ENCODE measurements at places on chromosomes 6 and 20.

DNA sequence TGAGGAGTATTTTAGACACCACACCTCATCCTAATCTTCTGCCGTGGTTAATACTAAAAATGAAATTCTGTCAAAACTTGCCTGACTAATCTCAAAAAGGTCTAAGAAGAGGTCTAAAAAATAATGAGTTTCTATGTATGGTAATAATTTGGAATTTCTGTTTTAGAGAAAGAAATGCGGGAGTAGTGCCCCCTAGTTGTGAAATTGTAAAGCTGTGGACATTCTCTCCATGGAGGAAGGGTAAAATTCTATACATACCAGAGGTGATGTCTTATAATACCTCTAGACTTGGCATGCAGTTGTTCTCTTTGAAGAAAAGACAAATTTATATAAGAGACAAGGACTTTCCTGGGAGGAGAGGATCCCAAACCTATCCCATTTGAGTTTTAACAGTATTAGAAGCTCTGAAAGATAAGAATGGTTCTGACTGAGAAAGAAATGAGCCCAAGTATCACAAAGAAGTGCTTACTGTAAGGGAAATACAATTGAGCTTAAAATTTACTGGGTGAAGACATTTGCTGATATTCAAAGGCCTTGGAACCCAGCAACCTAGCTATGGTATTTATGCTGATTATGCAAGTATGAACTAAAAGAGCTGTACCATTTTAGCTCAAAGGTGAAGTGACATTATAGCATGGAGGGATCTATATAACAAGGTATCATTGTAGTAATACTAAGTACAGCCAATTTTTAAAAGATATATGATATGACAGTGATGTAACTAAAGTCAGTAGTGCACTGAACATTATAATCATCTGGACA is 5.1 kb upstream of the EPHA7 start:
- DNase-seq, result no peak

DNA sequence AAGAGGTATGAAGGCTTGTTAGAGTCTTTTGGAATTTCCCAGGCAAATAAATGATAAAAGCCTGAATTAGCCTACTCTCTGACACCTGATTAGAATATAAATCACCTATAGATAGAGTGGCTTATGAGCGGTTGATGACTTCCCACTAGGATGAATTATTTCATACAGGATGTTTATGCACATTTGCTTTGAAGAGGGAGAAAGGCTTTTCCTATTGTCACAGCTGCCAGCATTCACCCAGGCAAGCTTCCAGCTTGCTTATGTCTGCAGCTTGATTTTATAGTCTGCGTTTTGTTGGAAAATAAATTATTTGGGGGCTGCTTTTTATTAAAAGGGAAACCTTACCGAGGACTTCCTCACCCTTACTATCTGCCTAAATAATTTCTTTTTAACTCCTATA is 51.3 kb upstream of the EIF2S2 start:
- no peak for DNase-seq

GRCh38 chr20:38838326-38838725 is 32.8 kb downstream of the PPP1R16B start:
- no peak for DNase-seq

DNA sequence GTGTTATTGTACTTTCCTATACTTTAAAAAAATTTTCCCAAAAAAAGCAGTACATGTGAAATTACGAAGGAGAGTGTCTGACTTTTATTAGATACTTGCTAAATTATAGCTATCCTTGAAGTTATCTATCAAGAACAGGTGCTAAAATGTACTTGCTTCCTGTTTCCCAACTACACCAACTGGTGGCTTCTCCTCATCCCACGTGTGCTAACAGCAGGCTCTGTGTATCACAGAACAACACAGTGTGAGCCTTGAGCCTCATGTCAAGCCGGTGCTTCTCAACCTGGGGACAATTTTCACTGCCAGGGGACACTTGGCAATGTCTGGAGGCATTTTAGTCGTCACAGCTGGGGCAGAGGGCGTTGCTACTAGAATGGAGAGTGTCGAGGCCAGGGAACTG is 36.2 kb upstream of the CDYL start:
- no peak for DNase-seq

DNA sequence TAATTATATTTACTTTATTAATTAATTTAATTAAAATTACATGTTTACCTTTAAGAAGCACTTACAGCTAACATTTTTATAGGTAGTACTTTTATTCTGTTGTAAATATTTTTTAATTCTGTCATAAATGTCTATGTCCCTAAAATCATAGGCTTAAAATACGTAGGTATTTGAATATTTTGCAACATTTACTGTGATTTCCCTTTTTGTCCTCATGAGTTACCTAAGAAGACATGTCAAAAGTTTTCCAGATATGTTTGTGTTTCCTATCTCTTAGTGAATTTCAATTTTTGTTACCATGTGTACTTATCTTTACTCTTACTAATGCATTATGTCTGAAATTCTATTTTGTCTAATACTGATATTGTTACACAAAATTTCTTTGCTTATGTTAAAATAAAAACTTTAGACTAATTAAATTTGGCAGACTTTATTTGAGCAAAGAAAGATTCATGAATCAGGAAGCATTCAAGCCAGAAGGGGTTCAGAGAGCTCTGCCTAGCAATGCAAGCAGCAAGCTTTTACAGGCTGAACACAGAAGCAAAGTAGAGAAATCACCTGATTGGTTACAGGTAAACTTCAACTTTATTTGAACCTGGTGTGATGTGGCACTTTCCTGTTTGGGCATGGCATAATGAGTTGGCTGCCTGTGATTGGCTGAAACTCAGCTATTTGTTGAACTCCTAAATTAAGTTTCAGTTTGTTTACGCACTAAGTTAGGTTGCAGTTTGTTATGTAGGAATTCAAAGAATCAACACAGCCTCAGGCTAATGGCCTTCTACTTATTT is 123.2 kb upstream of the TMEM170B start:
- DNase-seq, result peak; percentile 33

- DNase-seq, result no peak
Observed at GRCh38 chr6:137878486-137879285, 11.6 kb downstream of the TNFAIP3 start.

DNA sequence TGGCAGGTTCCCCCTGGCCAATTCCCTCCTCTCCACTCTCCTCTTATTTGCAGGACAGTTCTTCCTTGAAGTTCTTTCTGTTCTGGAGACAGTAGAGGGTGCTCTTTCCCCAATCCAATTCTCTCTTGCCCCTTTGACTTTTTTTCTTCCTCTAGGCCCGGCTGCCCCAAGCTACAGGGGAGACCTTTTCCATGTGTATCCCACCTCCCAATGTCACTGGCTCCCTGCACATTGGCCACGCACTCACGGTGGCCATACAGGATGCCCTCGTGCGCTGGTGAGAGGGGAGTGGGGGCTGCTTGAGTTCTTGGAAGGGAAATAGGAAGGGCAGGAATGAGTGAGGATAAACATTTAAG is 1.5 kb downstream of the VARS2 start:
- DNase-seq, result no peak

DNA sequence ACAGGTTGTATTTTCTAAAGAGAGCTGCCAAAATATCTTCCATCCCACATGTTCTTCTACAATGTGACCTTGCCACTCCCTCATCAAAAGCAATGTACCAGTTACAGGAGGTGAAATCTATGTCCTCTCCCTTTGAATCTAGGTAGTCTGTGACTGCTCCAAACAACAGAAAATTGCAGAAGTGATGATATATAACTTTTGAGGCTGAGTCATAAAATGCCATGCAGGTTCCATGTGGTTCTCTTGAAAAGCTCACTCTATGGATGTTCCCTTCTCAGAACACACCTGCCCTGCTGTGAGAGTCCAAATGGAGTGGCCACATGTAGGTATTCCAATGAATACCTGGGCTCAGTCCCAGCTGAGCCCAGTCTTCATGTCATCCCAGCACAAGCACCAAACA is 16.9 kb upstream of the PHIP start:
- no peak for DNase-seq

DNA sequence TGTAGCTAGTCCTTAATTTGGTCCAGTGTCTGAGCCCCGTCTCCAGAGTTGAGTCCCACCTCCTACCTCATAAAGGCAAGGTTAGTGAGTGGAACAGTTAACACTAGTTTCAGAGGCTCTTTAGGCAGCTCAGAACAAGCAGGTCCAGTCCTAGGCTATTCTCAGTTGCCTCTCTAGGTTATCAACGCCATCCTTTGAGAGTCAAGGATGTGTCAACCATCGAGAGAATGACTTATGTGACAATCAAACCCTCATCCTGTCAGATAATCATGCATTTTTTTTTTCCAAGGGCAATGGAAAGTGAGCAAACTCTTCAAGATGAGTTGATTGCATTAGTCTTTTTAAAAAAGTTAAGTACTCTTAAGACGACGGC is 64.0 kb upstream of the TXNDC5 start:
- DNase-seq, result no peak

GRCh38 chr6:37011656-37012378 is 6.4 kb downstream of the FGD2 start:
- DNase-seq, result no peak

Data from T-helper 9 cell (primary cell).